Esophagus muscularis mucosa (tissue), 4 donors: ENCODE measurements at places on chromosomes 7 and 10. TPM values are rescaled to one million over a fixed set of nuclear protein-coding genes. Genes with fewer than 3 reads are reported as not detected.
A peak's percentile ranks its signal among the peaks of the same experiment; 100 is the strongest.

DNA sequence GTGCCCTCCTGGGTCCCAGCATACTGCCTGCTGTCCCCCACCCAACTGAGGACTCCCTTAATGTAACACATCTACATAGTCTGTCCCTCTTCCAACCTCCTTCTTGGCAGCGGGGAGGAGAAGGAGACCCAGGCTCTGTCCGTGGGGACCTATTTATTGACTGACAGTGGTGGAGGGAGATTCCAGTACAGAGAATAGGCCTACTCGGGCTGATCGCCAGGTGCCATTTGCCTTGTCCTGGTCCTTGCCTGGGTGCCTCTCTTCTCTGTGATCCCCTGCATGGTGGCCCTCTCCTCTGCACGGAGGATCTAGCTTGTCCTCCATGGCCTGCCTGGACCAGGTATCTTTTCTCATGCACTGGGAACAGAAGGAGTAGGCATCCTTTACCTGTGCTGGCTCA is 17.0 kb downstream of the GHRHR start:
- no peak overlapping the region for H3K27ac ChIP-seq
- no peak overlapping the region for H3K4me3 ChIP-seq
- H3K36me3 ChIP-seq: no peaks in the 10 kb centered on the region
- H3K4me1 ChIP-seq: peaks cover 9% of the 10 kb centered on the region
- H3K27me3 ChIP-seq: peaks cover 3% of the 10 kb centered on the region
- DNase-seq: no peak

DNA sequence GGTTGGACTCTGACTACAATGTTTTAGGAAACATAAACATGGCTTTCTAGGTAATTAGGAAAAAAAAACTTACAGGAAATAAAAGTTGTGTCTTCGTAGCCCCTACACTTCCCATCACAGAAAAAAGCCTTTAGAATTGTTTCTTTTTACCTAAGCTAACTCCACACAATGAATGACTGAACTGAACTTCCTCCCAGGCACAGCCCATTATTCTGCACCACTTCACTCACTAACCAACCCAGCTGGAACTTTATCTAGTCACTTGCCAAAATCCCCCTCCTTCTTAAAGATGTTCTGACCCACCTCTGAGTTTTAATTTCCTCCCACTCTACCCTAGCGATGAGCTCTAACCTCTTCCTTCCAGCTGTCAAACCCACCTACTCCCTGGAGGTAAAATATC is 91.7 kb upstream of the MEOX2 start:
- H3K27me3 ChIP-seq: no peaks in the 10 kb centered on the region
- no peak for DNase-seq
- H3K4me1 ChIP-seq: peaks cover 6% of the 10 kb centered on the region
- no peak overlapping the region for H3K27ac ChIP-seq
- H3K4me3 ChIP-seq: no peak overlapping the region

Gene IQCE
- total RNA-seq: 13.0 TPM

DNA sequence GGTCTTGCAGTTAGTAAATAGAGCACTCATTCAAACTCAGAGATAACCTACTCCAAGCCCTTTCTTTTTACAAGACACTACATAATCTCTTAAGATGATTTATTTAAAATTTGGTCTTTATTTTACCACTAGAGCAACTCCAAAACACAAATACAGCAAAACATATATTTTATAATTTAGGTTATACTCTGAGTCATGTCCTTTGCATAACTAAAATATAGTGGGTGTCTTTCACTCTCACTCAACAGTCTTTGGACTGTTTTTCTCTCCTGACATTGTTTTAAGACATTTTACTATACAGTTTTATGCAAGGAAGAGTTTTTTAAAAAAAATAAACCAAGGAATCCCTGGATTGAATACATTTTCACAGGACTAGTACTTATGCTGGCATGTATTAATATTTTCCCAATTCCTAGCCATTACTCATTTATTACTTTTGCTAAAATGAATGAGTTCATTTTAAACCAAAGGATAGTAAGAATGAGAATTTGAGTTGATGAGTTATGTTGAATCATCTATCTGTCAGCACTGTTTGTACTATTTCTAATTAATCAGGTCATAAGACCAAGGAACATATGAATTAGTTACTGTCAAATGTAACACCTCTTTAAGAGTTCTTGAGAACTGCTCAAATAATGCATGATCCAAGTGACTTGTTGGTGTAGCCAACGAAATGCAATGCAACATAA is 303.1 kb upstream of the FZD1 start:
- DNase-seq: no peak
- H3K27me3 ChIP-seq: no peaks in the 10 kb centered on the region
- no peaks in the 10 kb centered on the region for H3K36me3 ChIP-seq
- no peak overlapping the region for H3K4me3 ChIP-seq
- H3K4me1 ChIP-seq: peaks cover 7% of the 10 kb centered on the region
- no peak overlapping the region for H3K27ac ChIP-seq

Gene GIMAP8
- 15.2 TPM for total RNA-seq

GRCh38 chr10:117132751-117133231 is 5.3 kb downstream of the VAX1 start:
- no peak overlapping the region for H3K4me3 ChIP-seq
- peaks cover 63% of the 10 kb centered on the region for H3K27me3 ChIP-seq
- H3K27ac ChIP-seq: no peak overlapping the region
- peaks cover 52% of the 10 kb centered on the region for H3K4me1 ChIP-seq
- DNase-seq: peak; percentile 37
- no peaks in the 10 kb centered on the region for H3K36me3 ChIP-seq

GRCh38 chr7:153389261-153389660 is 629.7 kb downstream of the ACTR3B start:
- no peaks in the 10 kb centered on the region for H3K36me3 ChIP-seq
- H3K27ac ChIP-seq: peak overlapping the region; percentile 75
- no peaks in the 10 kb centered on the region for H3K27me3 ChIP-seq

GRCh38 chr10:103889121-103889720 is 28.8 kb downstream of the STN1 start:
- no peaks in the 10 kb centered on the region for H3K27me3 ChIP-seq
- DNase-seq: no peak
- peak overlapping the region; percentile 82 for H3K27ac ChIP-seq
- peaks cover 34% of the 10 kb centered on the region for H3K4me1 ChIP-seq

GRCh38 chr7:140304191-140304799 is 94.0 kb downstream of the SLC37A3 start:
- no peak for DNase-seq
- H3K4me1 ChIP-seq: no peaks in the 10 kb centered on the region
- H3K4me3 ChIP-seq: no peak overlapping the region
- H3K27ac ChIP-seq: no peak overlapping the region
- no peaks in the 10 kb centered on the region for H3K27me3 ChIP-seq
- H3K36me3 ChIP-seq: no peaks in the 10 kb centered on the region

DNA sequence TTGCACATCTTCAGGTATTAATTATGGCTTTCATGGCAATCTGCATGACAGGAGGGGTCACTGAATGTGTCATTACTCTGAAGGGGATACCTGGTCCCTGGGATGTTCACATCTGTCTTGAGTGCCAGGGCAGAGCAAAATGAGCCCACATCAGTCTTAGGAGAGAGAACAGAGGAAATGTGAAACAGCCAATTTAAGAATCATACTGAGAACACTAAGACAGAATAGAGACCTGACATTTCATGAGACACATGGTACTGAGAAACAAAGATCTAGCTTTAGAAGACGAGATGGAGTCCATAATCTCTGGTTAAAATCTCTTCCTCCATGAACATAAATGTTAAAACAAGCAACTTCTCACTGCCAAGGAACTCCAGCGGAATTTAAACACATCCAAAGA is 34.1 kb upstream of the FZD1 start:
- H3K4me1 ChIP-seq: no peaks in the 10 kb centered on the region
- no peaks in the 10 kb centered on the region for H3K36me3 ChIP-seq
- H3K27ac ChIP-seq: no peak overlapping the region
- no peak for DNase-seq
- H3K4me3 ChIP-seq: no peak overlapping the region

Gene TMEM60
- total RNA-seq: 9.6 TPM

DNA sequence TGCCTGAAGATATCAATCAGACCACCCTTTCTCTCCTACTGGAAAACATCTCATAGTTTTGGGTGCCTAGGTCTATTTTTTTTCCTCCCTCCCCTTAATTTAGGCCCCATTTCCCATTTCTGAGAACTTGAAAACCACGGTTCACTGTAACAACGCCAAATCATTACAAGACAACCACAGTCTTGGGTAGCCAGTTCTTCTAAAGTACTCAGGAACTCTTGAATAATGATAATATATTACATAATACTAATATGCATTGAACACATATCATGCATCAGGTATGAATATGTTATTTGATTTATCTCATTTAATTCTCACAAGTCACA is 185.1 kb upstream of the ADO start:
- H3K36me3 ChIP-seq: no peaks in the 10 kb centered on the region
- no peaks in the 10 kb centered on the region for H3K4me1 ChIP-seq
- no peak for DNase-seq
- no peaks in the 10 kb centered on the region for H3K27me3 ChIP-seq
- no peak overlapping the region for H3K27ac ChIP-seq
- H3K4me3 ChIP-seq: no peak overlapping the region

DNA sequence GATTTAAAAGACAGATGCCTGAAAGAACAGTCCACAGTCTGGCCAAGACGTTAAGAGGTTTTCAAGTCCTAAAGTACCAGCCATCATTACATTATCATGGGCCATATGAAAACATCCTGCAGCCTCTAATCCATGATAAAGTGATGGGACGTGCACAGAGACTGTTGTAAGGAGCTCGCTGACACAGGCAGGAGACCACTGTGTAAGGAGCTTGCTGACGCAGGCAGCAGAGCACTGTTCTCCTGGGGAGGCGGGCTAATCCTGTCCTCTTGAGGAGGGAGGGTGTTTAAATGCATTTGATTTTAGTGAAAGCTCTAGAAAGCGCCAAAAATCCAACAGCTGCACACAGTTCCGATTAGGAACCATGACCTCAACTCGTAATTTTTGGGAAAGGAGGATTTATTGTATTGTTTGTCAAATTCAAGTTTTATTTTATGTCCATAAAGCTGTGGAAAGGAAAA is 16.9 kb downstream of the SVIL start:
- no peak for DNase-seq
- peaks cover 89% of the 10 kb centered on the region for H3K4me1 ChIP-seq
- H3K27ac ChIP-seq: peak overlapping the region; percentile 89
- no peaks in the 10 kb centered on the region for H3K27me3 ChIP-seq

- no peaks in the 10 kb centered on the region for H3K4me1 ChIP-seq
- H3K4me3 ChIP-seq: no peak overlapping the region
- no peaks in the 10 kb centered on the region for H3K36me3 ChIP-seq
- H3K27me3 ChIP-seq: no peaks in the 10 kb centered on the region
- H3K27ac ChIP-seq: no peak overlapping the region
Measured at GRCh38 chr10:86176850-86177536, 189.6 kb downstream of the GRID1 start.

DNA sequence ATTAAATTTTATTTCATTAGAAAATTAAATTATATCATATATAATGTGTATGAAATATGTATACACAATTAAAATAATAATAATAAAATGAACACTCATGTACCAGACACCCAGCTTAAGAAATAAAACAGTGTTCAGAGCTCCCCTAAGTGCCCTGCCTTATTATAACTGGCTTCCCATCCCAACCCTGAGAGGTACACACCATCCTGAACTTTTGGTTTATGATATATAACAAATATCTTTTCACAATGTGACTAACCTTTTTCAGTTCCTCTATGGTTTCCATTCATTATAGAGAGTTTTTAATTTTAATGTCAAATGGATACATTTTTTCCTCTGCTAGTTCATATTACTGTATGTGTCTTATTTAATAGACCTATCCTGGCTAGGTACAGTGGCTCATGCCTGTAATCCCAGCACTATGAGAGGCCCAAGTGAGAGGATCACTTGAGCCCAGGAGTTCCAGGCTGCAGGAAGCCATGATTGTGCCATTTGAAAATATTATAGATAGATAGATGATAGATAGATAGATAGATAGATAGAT is 24.0 kb upstream of the STEAP2 start:
- no peak for DNase-seq
- H3K27ac ChIP-seq: no peak overlapping the region
- no peaks in the 10 kb centered on the region for H3K4me1 ChIP-seq
- no peaks in the 10 kb centered on the region for H3K27me3 ChIP-seq
- H3K4me3 ChIP-seq: no peak overlapping the region

DNA sequence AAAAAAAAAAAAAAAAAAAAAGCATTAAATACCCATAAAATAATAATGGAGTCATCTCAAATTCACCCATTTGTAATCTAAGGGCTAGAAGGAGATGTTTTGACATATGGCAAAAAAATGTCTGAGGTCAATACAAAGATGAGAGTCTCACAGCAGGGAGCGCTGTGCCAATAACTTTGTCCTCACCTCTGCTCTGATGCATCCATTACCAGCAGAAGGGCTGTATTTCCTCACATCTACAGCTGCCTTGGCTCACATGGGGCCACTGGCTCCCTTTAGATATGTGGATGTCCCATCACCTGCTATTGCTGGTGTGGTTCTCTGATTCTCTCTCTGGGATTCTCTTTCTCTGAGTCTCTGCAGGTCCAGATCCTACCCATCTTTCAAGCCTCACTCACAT is 90.3 kb upstream of the FAM133B start:
- DNase-seq: no peak
- H3K36me3 ChIP-seq: no peaks in the 10 kb centered on the region
- peaks cover 48% of the 10 kb centered on the region for H3K4me1 ChIP-seq
- no peak overlapping the region for H3K4me3 ChIP-seq
- no peaks in the 10 kb centered on the region for H3K27me3 ChIP-seq

- no peaks in the 10 kb centered on the region for H3K27me3 ChIP-seq
- no peak for DNase-seq
- peaks cover 13% of the 10 kb centered on the region for H3K4me1 ChIP-seq
- H3K4me3 ChIP-seq: peak overlapping the region; percentile 32
Measured at GRCh38 chr7:2710286-2710655, 22.3 kb downstream of the AMZ1 start.

GRCh38 chr7:128812514-128813168 is 17.6 kb upstream of the FLNC start:
- H3K27me3 ChIP-seq: no peaks in the 10 kb centered on the region
- no peak overlapping the region for H3K4me3 ChIP-seq
- no peak overlapping the region for H3K27ac ChIP-seq
- no peaks in the 10 kb centered on the region for H3K4me1 ChIP-seq

DNA sequence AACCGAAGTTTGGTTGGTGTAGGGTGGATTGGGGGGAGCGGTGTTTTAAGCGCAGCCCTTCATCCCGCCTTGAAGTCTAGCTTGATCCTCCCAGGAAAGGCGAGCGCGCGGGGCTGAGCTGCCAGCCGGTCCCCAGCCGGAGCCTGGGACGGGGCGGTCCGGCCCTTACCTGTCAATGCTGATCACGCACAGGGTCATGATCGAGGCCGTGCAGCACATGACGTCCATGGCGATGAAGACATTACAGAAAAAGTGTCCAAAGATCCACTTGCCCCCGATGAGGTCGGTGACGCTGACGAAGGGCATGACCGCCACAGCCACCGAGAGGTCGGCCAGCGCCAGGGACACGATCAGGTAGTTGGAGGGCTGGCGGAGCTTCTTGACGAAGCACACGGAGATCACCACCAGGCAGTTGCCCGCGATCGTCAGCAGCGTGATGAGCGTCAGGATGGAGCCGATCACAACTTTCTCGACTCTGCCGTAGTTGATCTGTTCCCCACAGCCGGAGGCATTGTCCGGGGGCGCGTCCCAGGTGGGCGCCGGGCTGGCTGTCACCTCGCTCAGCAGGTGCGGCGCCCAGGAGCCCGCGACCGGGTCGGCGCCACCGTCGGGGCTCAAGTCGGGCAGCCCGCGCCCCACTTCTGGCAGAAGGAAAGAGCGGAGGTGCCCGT is 740 bp downstream of the HTR7 start:
- H3K36me3 ChIP-seq: no peaks in the 10 kb centered on the region
- H3K27ac ChIP-seq: peak overlapping the region; percentile 53
- peak overlapping the region; percentile 61 for H3K4me3 ChIP-seq
- H3K4me1 ChIP-seq: peaks cover 10% of the 10 kb centered on the region
- no peaks in the 10 kb centered on the region for H3K27me3 ChIP-seq
